ENCODE measurements at places on chromosomes 6 and 20.
A peak's percentile ranks its signal among the peaks of the same experiment; 100 is the strongest.

GRCh38 chr6:89932245-89932802, 38.1 kb downstream of the GJA10 start:
- no peak overlapping the region for H3K27ac ChIP-seq
- no peaks in the 10 kb centered on the region for H3K36me3 ChIP-seq

- no peak for DNase-seq
- no peaks in the 10 kb centered on the region for H3K27me3 ChIP-seq
- no peak overlapping the region for H3K4me3 ChIP-seq
- H3K27ac ChIP-seq: no peak overlapping the region
- no peaks in the 10 kb centered on the region for H3K4me1 ChIP-seq
- H3K36me3 ChIP-seq: no peaks in the 10 kb centered on the region
These were observed 469.3 kb downstream of the HAO1 start for GRCh38 chr20:7470912-7471311.

- H3K27me3 ChIP-seq: no peaks in the 10 kb centered on the region
- no peaks in the 10 kb centered on the region for H3K36me3 ChIP-seq
- DNase-seq: no peak
- H3K4me1 ChIP-seq: no peaks in the 10 kb centered on the region
- no peak overlapping the region for H3K27ac ChIP-seq
These were observed 528.1 kb downstream of the CDH26 start for GRCh38 chr20:60486315-60486714.

- no peak overlapping the region for H3K27ac ChIP-seq
- peaks cover 4% of the 10 kb centered on the region for H3K4me1 ChIP-seq
- no peak overlapping the region for H3K4me3 ChIP-seq
- no peak for DNase-seq
- no peaks in the 10 kb centered on the region for H3K27me3 ChIP-seq
These were observed 43.7 kb downstream of the ARHGAP40 start for GRCh38 chr20:38645351-38645750.

DNA sequence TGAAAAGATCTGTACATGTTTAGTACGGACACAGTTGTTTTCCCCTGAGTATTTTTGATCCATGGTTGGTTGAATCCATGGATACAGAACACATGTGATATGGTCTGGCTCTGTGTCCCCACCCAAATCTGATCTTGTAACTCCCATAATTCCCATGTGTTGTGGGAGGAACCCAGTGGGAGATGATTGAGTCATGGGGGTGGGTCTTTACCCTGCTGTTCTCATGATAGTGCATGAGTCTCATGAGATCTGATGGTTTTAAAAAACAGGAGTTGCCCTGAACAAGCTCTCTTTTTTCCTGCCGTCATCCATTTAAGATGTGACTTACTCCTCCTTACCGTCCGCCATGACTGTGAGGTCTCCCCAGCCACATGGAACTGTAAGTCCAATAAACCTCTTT, 139.2 kb downstream of the CDKAL1 start:
- no peaks in the 10 kb centered on the region for H3K36me3 ChIP-seq
- no peaks in the 10 kb centered on the region for H3K27me3 ChIP-seq
- H3K4me3 ChIP-seq: no peak overlapping the region
- DNase-seq: no peak
- H3K27ac ChIP-seq: no peak overlapping the region

GRCh38 chr20:58625585-58625984, 25.5 kb upstream of the STX16 start:
- no peak for DNase-seq
- no peak overlapping the region for H3K4me3 ChIP-seq
- H3K27ac ChIP-seq: no peak overlapping the region
- no peaks in the 10 kb centered on the region for H3K27me3 ChIP-seq

DNA sequence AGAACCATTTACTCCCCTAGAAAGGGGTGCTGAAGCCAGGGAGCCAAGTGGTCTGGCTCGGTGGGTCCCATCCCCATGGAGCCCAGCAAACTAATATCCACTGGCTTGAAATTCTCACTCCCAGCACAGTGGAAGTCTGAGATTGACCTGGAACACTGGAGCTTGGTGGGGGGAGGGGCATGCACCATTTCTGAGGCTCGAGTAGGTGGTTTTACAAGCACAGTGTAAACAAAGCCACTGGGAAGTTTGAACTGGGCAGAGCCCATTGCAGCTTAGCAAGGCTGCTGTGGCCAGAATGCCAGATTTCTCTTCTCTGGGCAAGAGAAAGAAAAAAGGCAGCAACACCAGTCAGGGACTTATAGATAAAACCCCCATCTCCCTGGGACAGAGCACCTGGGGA, 855.8 kb upstream of the CITED2 start:
- H3K36me3 ChIP-seq: no peaks in the 10 kb centered on the region
- H3K27ac ChIP-seq: no peak overlapping the region
- no peak overlapping the region for H3K4me3 ChIP-seq

DNA sequence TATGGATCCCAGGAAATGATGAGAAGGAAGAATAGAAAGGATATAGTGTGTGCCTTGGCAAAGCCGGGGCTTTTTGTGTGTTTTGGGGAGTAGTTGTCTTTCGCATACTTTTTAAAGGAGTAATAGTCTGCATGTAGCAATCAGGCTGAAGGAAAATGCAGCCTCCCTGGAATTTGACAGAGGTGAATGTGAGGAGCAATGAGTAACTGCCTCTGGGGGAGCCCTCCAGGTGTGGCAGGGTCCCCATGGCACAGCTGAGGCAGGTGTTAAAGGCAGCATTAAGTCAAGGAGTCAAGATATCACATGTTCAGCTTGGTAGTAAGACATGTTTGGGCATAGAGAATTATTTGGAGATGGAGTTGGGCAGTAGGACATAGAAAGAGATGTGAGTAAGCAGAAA, 203.1 kb downstream of the C6orf118 start:
- H3K4me3 ChIP-seq: no peak overlapping the region
- H3K27ac ChIP-seq: no peak overlapping the region
- no peak for DNase-seq

DNA sequence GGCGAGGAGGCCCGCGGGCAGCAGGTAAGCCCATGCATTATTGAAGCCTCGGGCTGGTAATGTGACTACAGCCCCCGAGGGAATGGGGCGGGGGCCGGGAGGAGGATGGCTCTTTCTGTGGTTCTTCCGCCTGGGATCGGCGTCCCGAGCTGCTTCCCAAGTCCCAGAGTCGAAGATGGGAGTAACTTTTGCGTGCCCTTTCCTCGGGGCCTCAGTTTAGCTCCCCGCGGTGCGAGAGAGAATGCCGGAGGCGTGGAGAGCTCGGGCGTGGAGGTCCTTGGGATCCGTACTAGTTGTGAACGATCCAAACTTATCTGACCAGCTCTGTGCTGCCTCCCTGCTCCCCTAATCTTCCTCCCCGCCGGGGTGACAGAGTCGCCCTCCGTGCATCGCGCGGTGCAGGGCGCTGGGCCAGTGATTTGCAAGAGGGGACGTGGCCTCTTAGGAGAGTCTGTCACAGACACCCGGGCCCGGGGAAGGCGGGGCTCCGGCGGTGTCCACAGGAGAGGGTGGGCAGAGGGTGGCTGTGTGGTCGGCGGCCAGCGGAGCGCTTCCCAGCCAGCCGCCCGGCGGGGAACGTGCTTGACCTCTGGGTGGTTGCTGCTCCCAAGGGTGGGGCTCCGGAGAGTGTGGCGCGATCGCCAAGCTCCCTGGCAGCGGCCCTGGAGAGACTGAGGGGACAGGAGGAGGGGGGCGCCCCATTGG, 815 bp downstream of the UTRN start:
- peak; percentile 84 for DNase-seq
- peak overlapping the region; percentile 88 for H3K4me3 ChIP-seq
- no peaks in the 10 kb centered on the region for H3K36me3 ChIP-seq
- no peaks in the 10 kb centered on the region for H3K27me3 ChIP-seq
- peaks cover 13% of the 10 kb centered on the region for H3K4me1 ChIP-seq
- peak overlapping the region; percentile 91 for H3K27ac ChIP-seq

GRCh38 chr6:102942206-102942605, 1548.7 kb downstream of the GRIK2 start:
- H3K27me3 ChIP-seq: no peaks in the 10 kb centered on the region
- no peaks in the 10 kb centered on the region for H3K4me1 ChIP-seq
- H3K4me3 ChIP-seq: no peak overlapping the region
- DNase-seq: no peak

- H3K4me3 ChIP-seq: no peak overlapping the region
- DNase-seq: no peak
- no peaks in the 10 kb centered on the region for H3K27me3 ChIP-seq
- no peak overlapping the region for H3K27ac ChIP-seq
- H3K36me3 ChIP-seq: no peaks in the 10 kb centered on the region
These were observed 37.0 kb downstream of the DLL1 start for GRCh38 chr6:170253910-170254269.

- no peaks in the 10 kb centered on the region for H3K4me1 ChIP-seq
- no peak overlapping the region for H3K27ac ChIP-seq
- H3K4me3 ChIP-seq: no peak overlapping the region
- H3K27me3 ChIP-seq: no peaks in the 10 kb centered on the region
- no peak for DNase-seq
These were observed 441.4 kb upstream of the SULF2 start for GRCh38 chr20:48226642-48227041.

- peak within 1 kb of the TSS; percentile 91 for H3K4me3 ChIP-seq
- peak; percentile 90 for DNase-seq
- H3K27me3 ChIP-seq: no peaks in the 10 kb centered on the region
These were observed at the start of gene RRP36 for GRCh38 chr6:43021270-43022047. TSS of gene RRP36 (plus strand) at chr6:43021623. CDS start at chr6:43021655, 32 bp downstream.

- peak overlapping the region; percentile 73 for H3K4me3 ChIP-seq
- no peaks in the 10 kb centered on the region for H3K36me3 ChIP-seq
- no peak overlapping the region for H3K27ac ChIP-seq
- no peak for DNase-seq
- H3K4me1 ChIP-seq: peaks cover 13% of the 10 kb centered on the region
- no peaks in the 10 kb centered on the region for H3K27me3 ChIP-seq
These were observed 1.0 kb downstream of the LZTS3 start for GRCh38 chr20:3172126-3172932.

GRCh38 chr6:54291146-54291545, 17.1 kb upstream of the TINAG start:
- H3K36me3 ChIP-seq: no peaks in the 10 kb centered on the region
- no peaks in the 10 kb centered on the region for H3K27me3 ChIP-seq

DNA sequence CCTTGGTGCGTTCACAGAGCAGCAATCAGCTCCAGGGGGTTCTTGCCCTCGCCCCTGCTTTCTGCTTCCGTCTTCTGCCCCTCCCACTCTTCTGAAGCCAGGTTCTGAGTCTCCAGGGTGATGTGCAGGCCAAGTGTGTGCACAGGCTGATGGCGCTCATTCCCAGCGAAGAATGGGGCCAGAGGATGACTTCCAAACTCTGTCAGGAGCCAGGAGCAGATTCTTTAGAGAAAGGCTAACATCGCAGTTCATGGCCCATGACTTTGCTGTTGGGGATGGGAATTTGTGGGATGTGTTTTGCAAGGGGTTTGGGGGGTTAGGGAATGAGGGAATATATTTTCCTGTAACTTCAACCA, 56.1 kb upstream of the CCN6 start:
- H3K4me1 ChIP-seq: no peaks in the 10 kb centered on the region
- no peaks in the 10 kb centered on the region for H3K36me3 ChIP-seq
- no peak overlapping the region for H3K27ac ChIP-seq
- no peak overlapping the region for H3K4me3 ChIP-seq
- no peak for DNase-seq

DNA sequence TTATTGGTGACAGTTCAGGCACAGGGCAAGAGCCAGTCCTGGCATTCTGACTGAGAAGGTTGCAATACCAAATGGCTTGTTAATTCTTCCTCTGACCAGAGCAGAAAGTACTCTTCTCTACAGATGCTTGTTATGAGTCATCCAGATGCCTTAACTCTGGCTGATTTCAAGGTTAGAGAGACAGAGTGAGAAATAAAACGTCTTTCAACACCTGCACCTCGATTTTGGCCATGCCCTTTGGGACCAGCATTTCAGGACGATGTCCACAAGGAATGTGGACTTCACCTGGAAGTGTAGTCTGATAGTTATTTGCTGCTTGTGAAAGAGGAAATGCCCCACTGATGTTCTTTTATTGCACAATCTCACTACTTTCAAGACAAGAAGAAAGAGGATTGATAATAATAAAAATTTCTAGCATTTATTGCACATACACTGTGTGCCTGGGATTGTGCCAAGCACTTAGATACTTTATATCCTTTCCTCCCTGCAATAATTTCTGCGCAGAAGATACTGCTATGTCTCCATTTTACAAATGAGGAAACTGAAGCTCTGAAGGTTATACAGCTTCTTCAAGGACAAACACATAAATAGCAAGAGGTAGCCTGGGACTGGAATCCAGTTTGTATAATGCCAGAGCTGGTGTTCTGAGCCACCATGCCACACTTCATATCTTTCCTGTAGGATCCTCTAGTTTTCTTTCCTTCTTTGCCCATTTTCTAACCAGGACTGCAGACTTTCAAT, 33.5 kb upstream of the MCM3 start:
- no peak overlapping the region for H3K27ac ChIP-seq
- DNase-seq: no peak
- no peaks in the 10 kb centered on the region for H3K36me3 ChIP-seq
- no peaks in the 10 kb centered on the region for H3K27me3 ChIP-seq

DNA sequence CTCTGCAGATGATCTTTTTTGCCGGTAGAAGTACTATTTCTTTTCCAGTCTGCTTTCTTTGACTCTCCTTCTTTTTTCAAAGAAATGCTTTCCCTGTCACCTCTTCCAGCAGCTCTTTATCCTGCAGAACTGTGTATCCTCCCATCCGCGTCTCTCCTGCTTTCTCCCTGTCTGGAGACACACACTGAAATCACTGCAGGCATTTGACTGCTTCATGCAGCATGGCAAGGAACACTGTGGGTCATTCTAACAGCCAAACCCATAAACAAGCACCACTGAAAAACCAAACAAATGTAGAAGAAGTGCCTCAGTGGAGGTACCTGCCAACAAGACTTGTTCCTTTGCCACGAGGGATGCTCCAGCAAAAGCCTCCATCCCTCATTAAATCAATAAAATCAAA, 403.7 kb upstream of the CITED2 start:
- no peak overlapping the region for H3K4me3 ChIP-seq
- no peaks in the 10 kb centered on the region for H3K36me3 ChIP-seq
- no peaks in the 10 kb centered on the region for H3K27me3 ChIP-seq
- no peak overlapping the region for H3K27ac ChIP-seq
- peaks cover 6% of the 10 kb centered on the region for H3K4me1 ChIP-seq

- H3K36me3 ChIP-seq: no peaks in the 10 kb centered on the region
- H3K27me3 ChIP-seq: no peaks in the 10 kb centered on the region
- no peak overlapping the region for H3K27ac ChIP-seq
These were observed 39.1 kb upstream of the SGK1 start for GRCh38 chr6:134357022-134357487.

GRCh38 chr6:150255840-150256239, 113.0 kb upstream of the IYD start:
- H3K4me1 ChIP-seq: no peaks in the 10 kb centered on the region
- H3K36me3 ChIP-seq: no peaks in the 10 kb centered on the region
- H3K27ac ChIP-seq: no peak overlapping the region

GRCh38 chr6:91013511-91013910, 426.6 kb upstream of the MAP3K7 start:
- H3K27me3 ChIP-seq: no peaks in the 10 kb centered on the region
- no peaks in the 10 kb centered on the region for H3K4me1 ChIP-seq
- no peak overlapping the region for H3K4me3 ChIP-seq
- DNase-seq: no peak

DNA sequence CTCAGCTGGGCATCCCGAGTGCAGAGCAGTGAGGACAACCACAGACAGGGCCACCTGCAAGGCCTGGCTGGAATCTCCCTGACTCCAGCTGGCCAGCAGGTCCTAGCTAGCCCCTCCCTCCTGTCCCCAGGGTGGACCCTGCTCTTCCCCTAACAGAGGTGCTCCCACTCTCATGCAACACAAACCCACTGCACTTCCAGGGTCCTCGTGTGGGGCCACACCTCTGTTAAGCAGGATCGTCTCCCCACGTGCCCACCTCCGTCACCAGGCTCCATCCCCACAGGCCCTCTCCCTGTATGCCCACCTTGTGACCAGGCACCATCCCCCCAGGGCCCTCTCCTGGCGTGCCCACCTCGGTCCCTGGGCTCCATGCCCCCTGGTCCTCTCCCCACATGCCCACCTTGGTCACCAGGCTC, 17.3 kb downstream of the TAF4 start:
- H3K36me3 ChIP-seq: no peaks in the 10 kb centered on the region
- no peaks in the 10 kb centered on the region for H3K27me3 ChIP-seq
- H3K4me3 ChIP-seq: no peak overlapping the region
- H3K4me1 ChIP-seq: no peaks in the 10 kb centered on the region

Data from pancreas (tissue), 10 donors.